ENCODE measurements at places on chromosomes 2 and 18.

DNA sequence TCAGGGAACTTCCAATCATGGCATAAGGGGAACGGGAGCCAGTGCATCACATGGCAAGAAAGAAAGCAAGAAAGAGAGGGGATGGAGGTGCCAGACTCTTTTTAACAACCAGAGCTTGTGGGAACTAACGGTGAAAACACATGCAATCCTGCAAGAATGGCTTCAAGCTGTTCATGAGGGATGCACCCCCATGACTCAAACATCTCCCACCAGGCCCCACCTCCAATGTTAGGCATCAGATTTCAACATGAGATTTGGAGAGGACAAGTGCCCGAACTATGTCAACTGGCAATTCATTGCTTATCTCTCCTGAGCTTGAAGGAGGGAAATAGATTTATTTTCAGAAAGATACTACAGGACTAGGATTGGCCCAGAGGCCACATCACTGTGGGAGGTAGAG, 270.0 kb downstream of the SLC4A3 start:
- DNase-seq, result no peak

DNA sequence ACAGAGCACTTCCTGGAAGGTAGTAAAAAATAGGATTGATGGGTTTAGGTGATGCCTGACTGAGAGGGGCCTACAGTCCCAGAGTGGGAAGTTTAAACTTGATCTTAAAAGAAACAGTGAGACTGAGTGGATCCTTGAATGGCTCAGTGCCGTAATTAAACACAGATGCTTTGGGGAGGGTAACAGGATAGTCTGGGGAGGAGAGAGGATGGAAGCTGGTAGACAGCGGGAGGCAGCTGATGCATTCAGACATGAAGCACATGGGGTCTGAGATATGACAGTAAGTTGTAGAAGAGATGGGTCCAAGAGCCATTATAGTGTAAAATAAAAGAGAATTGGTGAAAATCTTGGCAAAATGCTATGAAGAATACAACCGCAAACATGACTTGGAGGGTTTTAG, 54.4 kb downstream of the AOX1 start:
- no peak for DNase-seq

GRCh38 chr18:43276491-43276890, 799 bp downstream of the SYT4 start:
- DNase-seq, result no peak

DNA sequence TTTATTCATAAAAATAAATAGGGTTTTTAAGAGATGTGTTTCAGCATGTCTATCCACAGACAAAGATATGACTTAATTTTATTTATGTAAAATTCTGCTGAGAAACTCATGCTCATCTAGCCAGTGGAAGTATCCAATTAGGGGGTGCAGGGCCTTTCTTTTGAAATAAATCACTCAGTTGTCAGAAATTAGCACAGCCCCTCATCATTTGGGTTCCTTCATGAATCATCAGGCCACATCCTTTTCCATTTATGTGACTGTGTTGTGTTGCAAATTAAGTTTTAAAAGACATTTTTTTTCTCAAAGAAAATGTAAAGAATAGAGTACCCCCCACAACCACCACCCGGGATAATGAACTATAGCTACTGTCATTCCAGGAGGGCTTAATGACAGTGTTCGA, 185.8 kb downstream of the NRP2 start:
- no peak for DNase-seq

DNA sequence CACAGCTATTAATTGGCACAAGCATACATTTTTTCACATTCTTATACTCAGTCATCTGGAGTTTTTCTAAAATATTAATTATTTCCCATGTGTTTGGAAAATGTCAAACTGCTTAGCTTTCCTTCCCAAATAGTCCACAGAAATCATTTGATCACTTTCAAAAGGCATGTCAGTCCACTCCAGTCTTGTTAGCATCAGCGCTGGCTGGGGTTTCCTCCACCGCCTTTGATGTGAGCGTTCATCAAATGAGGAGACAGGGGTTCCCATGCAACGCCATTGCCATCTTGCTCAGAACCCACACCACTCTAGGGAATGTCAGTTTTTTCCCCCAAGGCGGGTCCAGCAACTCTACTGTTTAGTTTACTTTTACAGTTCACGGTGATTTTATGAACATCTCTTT, 13.1 kb upstream of the RAX start:
- DNase-seq, result no peak

GRCh38 chr2:134676960-134677359, 41.8 kb downstream of the TMEM163 start:
- no peak for DNase-seq

DNA sequence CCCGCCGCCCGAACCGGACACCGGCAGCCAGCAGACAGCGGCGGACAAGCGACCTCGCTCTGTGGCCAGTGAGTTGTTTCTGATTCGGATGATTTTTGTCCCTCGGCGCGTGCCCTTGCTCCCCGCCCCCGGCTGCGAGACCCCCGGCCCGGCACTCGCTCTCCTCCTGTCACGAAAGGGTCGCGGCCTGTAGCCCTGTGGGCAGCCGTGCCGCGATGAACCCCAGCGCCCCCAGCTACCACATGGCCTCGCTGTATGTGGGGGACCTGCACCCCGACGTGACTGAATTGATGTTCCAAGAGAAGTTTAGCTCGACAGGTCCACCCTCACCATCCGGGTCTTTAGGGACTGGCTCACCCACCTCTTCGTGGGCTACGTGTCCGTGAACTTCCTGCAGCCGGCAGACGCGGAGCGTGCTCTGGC, 1257.5 kb upstream of the ACVR2A start:
- no peak for DNase-seq

- DNase-seq, result no peak
These were observed 658.4 kb upstream of the FSHR start for GRCh38 chr2:49812730-49813129.

DNA sequence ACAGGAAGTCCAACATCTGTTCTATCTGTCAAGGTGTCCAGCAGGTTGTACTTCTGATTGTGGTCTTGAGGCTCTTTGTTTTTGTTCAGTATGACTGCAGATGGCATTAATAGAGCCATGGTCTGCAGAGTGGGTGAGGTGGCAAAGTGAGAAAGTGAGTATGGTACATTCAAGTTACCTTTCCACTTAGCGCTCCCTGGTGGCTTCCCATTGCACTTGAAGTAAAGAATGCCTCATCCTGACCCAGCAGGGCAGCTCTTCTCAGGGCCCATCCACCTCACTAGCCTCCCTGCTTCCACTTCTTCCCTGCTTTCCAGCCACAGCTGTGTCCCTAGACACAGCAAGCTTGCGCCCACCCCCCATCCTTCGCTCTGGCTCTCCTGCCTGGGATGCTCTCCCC, 148.0 kb upstream of the ALPP start:
- no peak for DNase-seq

DNA sequence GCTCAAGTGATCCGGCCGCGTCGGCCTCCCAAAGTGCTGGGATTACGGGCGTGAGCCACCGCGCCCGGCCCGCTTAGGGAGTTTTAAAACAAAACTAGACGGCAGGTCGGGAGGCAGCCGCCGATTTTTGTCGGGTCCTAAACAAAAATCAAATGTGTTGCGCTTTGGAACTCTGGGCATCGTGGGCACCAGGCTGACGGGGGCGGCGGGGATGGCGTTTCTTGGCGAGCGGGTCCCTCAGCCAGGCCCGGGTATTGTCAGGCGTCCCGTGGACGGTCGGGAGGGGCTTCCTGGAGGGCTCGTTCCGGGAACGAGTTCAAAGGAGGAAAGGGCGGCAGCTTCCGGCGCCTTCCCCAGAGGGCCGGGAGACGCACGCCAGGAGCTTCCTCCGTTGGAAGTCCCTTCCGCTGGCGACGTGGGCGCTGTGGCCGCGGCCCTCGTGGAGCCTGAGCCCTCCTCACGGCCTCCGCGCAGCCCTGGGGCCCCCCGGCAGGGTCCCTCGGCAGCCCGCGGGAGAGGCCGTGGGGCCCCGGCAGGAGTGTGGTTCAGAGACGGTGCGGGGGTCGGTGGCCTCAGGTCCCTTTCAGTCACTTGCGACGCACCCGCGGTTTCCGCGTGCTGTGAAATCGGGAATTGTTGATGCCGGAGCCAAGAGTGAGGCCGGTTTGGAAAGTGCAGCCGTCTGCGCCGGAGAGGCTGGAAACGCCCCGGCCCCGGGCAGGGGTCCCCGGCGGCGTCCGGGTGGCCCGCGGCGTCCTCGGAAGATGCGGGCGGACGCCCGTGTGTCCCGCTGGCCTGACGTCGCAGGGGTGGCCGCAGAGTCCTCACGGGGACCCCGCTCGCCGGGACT, 59.3 kb downstream of the EMILIN2 start:
- DNase-seq, result no peak

DNA sequence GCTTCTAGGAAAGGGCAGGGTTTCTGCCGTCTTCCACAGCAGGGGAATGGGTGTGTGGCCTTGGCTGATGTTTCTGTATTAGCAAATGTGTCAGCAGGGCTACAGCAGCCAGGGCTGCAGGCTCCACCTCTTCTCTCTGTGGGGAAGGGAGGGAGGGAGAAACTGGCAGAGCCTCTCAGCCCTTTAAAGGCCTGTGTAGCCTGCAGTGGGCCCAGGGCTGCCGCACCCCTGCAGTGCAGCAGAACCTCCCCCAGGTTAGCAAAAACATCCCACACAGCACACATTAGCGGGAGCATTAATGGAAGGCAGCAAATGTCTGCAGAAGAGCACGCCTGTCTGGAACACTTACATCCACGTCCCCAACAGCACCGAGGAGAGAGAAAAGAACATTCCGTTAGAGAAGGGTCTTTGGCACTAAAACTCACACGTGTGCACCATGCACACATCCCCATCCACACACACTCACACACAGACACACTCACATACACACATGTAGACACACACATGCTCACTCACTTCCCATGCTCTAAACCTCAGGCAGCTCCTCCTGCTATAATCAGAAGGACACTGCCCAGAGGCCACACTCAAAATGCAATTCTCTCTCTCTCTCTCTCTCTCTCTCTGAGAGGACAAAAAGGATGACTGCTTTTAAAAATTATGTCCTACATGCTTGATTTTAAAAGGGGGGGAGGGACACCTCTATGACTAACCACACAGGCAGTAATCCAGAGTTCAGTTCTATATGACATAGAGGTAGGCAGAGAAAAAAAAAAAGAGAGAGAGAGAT, 24.1 kb downstream of the MRPL35 start:
- DNase-seq, result no peak

DNA sequence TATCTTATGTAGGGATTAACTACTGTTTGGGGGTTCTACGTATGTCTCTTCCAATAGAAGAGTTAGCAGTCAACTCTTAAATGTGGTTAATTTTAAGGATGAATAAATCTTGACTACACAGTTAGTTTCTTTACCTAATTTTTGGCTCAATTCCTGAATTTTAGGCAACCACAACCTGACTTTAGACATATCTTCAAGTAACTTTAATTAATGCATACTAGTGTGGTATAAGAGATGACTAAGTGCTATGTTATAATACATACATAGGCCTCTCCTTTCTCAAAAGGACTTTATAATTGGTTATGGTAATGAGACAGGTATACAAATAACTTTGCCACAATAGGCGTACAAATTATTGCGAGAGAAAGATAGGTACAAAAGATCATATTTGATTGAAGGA, 312.0 kb downstream of the IRS1 start:
- no peak for DNase-seq
